Muscle of arm (tissue), 14 donors: ENCODE measurements at places on chromosomes 13 and 19. TPM values are rescaled to one million over a fixed set of nuclear protein-coding genes. Genes with fewer than 3 reads are reported as not detected.

- DNase-seq, result no peak
Measured at GRCh38 chr19:2811735-2812413, 7.8 kb upstream of the ZNF554 start.

GRCh38 chr13:30551189-30551588, 66.5 kb upstream of the USPL1 start:
- DNase-seq, result no peak

DNA sequence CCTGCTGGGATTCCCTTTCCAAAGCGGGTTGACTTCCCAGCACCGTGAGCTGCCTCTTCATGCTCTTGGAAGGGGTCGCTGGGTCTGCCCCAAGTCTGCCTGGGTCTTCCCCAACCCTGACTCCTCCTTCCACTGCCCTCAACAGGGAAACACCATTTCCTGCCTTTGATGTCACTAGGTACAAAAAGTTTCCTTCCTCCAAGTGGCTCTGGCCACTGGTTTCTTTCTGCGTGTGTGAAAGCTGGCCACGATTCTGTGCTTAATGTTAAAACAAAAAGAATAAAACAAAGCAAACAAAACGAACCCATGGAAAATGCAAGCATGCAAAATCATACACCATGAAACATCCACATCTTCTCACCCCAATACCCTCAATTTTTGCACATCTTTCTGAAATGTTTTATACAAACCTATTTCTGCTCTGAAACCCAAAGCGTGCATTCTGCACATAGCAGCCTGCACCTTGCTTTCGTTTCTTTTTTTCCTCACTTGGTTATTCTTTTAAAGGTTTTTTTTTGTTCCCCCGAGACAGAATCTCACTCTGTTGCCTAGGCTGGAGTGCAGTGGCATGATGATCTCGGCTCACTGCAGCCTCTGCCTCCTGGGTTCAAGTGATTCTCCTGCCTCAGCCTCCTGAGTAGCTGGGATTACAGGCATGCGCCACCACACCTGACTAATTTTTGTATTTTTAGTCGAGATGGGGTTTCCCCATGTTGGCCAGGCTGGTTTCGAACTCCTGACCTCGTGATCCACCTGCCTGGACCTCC, 12.5 kb upstream of the TNFSF9 start:
- no peak for DNase-seq

OR1M1 gene
- 0.07 TPM for polyA plus RNA-seq
